Smooth muscle cell of the coronary artery (primary cell): ENCODE measurements at places on chromosomes 11 and 22. TPM values are rescaled to one million over a fixed set of nuclear protein-coding genes. Genes with fewer than 3 reads are reported as not detected.

Gene MS4A7
- not detected in 2 replicates for total RNA-seq

Gene FAM118B
- total RNA-seq, result 10.2 and 15.2 TPM in 2 replicates

Gene PTPRJ
- total RNA-seq, result 3.3 and 14.1 TPM in 2 replicates

Gene KCNJ5
- total RNA-seq, result under 0.01 and 0.12 TPM in 2 replicates

Gene PGA3
- 2.8 TPM in 1 of 2 replicates, not detected in the other for total RNA-seq

Gene SPDYC
- not detected in 2 replicates for total RNA-seq

Gene DCDC1
- 0.08 and 0.12 TPM in 2 replicates for total RNA-seq

Gene OR52E6
- not detected in 2 replicates for total RNA-seq

Gene INTS4
- 25.3 and 34.3 TPM in 2 replicates for total RNA-seq

Gene TMEM109
- total RNA-seq, result 20.7 and 25.2 TPM in 2 replicates

Gene NOX4
- total RNA-seq, result 0.23 and 17.9 TPM in 2 replicates

Gene OR4D11
- total RNA-seq, result not detected in 2 replicates

Gene TPBGL
- not detected in 2 replicates for total RNA-seq

Gene MFRP
- total RNA-seq, result under 0.01 TPM in 1 of 2 replicates, not detected in the other

Gene B4GAT1
- total RNA-seq, result 23.0 and 36.9 TPM in 2 replicates

Gene FDXACB1
- total RNA-seq, result 1.2 and 1.7 TPM in 2 replicates

Gene FGF4
- total RNA-seq, result not detected in 2 replicates

Gene OR52L1
- total RNA-seq, result not detected in 2 replicates

Gene TIMP3
- 62.1 and 206 TPM in 2 replicates for total RNA-seq

Gene KRTAP5-10
- total RNA-seq, result not detected in 2 replicates

Gene OR8D4
- total RNA-seq, result not detected in 2 replicates

Gene VPS11
- total RNA-seq, result 25.0 and 42.0 TPM in 2 replicates

Gene PRDM11
- total RNA-seq, result 4.2 and 4.6 TPM in 2 replicates

Gene ANO3
- total RNA-seq, result 0.23 TPM in 1 of 2 replicates, not detected in the other

Gene HMOX1
- total RNA-seq, result 24.1 and 94.4 TPM in 2 replicates

Gene ELP4
- 14.0 and 16.3 TPM in 2 replicates for total RNA-seq

Gene CLP1
- 15.3 and 15.6 TPM in 2 replicates for total RNA-seq

Gene PRG3
- total RNA-seq, result not detected in 2 replicates

Gene EHF
- total RNA-seq, result 0.23 TPM in 1 of 2 replicates, not detected in the other

Gene CNTF
- total RNA-seq, result 0.70 and 0.90 TPM in 2 replicates

Gene ASCL2
- total RNA-seq, result not detected in 2 replicates

Gene ANGPTL5
- total RNA-seq, result 0.23 TPM in 1 of 2 replicates, not detected in the other

Gene APOL1
- 12.0 and 45.5 TPM in 2 replicates for total RNA-seq

Gene MMP12
- total RNA-seq, result under 0.01 and 9.1 TPM in 2 replicates

Gene MYBPC3
- 0.12 TPM in 1 of 2 replicates, not detected in the other for total RNA-seq

Gene KRTAP5-11
- not detected in 2 replicates for total RNA-seq

Gene IGF2
- 0.12 and 0.83 TPM in 2 replicates for total RNA-seq

Gene FAM111B
- total RNA-seq, result 0.12 and 2.6 TPM in 2 replicates

Gene GLB1L3
- total RNA-seq, result not detected in 2 replicates

Gene MPZL3
- 0.12 and 1.1 TPM in 2 replicates for total RNA-seq

Gene KREMEN1
- 0.98 and 8.8 TPM in 2 replicates for total RNA-seq

Gene TXN2
- 26.5 and 57.7 TPM in 2 replicates for total RNA-seq

Gene VPREB1
- not detected in 2 replicates for total RNA-seq

Gene CD3G
- not detected in 2 replicates for total RNA-seq

Gene CATSPERZ
- total RNA-seq, result 0.15 and 0.23 TPM in 2 replicates

Gene ANKK1
- under 0.01 and 0.12 TPM in 2 replicates for total RNA-seq

Gene CDC45
- 1.8 and 9.5 TPM in 2 replicates for total RNA-seq

Gene MPEG1
- not detected in 2 replicates for total RNA-seq

Gene SLC43A3
- 2.9 and 53.8 TPM in 2 replicates for total RNA-seq

Gene NECTIN1
- 2.5 and 2.6 TPM in 2 replicates for total RNA-seq

Gene OR51B5
- total RNA-seq, result 0.15 TPM in 1 of 2 replicates, not detected in the other

Gene LRRC74B
- not detected in 2 replicates for total RNA-seq

Gene RFPL3
- total RNA-seq, result not detected in 2 replicates

Gene ZDHHC13
- total RNA-seq, result 9.4 and 14.7 TPM in 2 replicates

Gene GAL3ST3
- 0.38 TPM in 1 of 2 replicates, not detected in the other for total RNA-seq

Gene OR51I1
- not detected in 2 replicates for total RNA-seq

Gene RIC3
- not detected in 2 replicates for total RNA-seq

Gene KCNJ1
- not detected in 2 replicates for total RNA-seq

Gene PRAME
- 0.47 TPM in 1 of 2 replicates, not detected in the other for total RNA-seq

Gene SLC17A6
- not detected in 2 replicates for total RNA-seq
